ENCODE measurements at places on chromosomes 3 and 15.
A peak's percentile ranks its signal among the peaks of the same experiment; 100 is the strongest.

- DNase-seq: no peak
These were observed 48.6 kb downstream of the RARB start for GRCh38 chr3:25476639-25477038.

GRCh38 chr15:65303687-65304380, 643 bp upstream of the RNU5B-1 start:
- DNase-seq: no peak

- DNase-seq: no peak
These were observed 298.1 kb upstream of the NECTIN3 start for GRCh38 chr3:110773413-110773954.

- DNase-seq: no peak
These were observed 144.6 kb upstream of the TP63 start for GRCh38 chr3:189486556-189486955.

DNA sequence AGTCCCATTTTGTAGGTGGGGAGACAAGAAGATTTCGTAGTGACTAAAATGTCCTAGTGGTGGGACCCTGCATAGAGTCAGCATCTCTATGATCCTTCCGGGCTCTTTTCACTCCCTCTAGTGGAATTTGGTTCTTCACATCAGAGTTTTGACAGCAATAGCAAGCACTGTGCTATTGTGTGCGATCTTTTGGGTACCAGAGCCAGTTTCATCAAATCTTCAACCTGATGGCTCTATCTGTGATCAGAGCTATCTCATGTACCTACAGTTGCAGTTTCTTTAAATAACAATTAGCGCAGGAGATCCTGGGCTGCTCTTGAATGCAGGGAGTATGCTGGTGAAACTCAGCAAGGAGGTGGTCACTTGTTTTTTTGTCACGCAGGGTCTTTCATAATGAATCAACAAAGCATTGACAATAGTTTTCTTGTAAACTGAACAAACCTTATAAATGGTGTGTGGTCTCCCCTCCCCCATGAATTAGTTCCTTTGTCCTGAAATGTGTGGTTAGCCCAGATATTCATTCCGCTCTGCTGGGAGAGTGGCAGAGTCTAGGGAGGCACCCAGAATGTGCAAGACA, 257.2 kb upstream of the SOX2 start:
- no peak for DNase-seq

DNA sequence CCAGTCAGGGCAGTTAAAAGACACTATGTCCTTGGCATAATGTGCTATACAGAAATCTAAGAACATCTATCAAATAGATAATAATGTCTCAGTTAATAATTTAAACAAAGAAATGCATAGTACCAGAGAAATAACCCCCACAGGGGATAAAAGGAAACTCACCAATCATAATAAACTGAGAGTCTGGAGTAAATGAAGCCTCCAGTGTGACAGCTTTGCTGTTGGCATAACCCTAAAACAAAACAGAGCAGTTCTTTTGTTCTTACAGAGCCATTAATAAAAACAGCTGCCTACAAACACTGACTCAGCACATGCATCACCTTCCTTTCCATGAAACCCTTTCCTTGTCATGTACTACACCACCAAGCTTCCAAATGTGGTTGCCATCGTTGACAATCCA, 13.5 kb downstream of the PPM1M start:
- no peak for DNase-seq

DNA sequence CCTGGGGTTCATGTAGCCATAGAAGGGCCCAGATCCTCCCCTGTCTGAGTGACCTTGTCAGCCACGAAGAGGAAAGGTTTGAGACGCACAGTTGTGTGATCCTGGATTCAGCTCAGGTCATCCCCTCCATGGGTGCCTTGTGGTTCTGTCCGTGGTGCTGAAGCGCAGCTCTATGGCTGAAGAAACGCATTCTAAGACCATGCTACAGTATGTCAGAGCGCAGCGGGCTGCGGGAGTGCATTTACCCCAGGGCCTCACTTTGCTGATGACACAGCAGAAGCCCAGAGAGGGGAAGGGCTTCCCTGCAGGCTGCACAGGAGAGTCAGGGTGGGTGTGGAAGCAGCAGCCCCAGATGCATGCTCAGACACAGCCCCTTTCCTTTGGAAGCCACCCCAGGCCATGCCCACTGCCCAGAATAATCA, 68.8 kb upstream of the IQSEC1 start:
- no peak for DNase-seq

GRCh38 chr15:74027688-74028087, 33.2 kb downstream of the PML start:
- DNase-seq: no peak

- no peak for DNase-seq
These were observed 17.6 kb downstream of the ACAD11 start for GRCh38 chr3:132641837-132642538.

GRCh38 chr3:87468938-87469337, 192.6 kb upstream of the POU1F1 start:
- DNase-seq: no peak

DNA sequence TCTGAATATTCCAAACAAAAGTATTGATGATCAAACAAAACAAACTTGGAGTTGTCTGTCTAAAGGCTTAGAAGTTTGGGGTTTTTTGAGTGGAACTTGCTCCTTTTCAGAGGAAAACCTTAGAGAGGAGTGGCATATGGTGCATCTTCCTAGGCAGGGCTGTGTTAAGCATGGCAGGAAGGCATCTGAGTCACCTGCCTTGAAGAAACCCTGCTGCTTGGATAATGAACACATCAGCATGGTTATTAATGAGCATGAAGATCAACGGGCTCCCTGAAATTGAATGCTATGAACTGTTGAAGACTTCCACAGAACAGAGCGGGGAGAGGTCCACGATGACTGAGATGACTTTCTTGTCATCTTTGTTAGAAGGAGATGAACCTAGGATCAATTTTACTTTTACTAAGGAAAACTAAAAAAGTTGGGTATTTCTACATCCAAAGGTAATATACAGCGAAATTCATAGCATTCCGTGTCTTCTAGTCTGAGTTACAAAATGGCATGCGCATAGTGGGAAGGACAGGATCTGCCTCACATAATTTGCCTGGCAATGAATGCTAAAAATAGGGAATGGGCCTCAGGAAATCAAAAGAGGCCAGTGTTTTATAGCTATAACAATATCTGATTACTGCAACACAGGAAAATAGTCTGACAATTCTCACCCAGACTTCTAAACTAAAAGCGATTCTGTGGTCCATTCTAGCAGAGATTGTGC, 11.6 kb upstream of the TMED3 start:
- no peak for DNase-seq

DNA sequence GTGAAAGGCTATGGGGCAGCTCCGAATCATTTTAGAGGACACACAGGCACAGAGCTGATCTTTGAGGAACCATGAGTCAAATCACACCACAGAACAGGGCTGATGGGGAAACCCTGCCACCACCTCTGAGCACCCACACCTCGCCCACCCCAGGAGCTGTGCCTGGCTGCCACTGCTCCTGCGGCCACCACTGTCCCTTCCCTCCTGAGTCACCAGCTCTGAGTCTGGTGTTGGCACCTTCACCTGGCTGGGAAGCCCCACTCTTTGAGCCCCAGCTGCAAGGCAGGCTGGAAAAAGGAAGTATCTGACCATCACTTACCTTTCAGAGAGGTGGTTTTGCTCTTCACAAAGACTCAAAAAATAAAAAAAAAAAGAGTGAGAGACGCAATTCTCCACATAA, 63.6 kb upstream of the MEF2A start:
- DNase-seq: no peak

DNA sequence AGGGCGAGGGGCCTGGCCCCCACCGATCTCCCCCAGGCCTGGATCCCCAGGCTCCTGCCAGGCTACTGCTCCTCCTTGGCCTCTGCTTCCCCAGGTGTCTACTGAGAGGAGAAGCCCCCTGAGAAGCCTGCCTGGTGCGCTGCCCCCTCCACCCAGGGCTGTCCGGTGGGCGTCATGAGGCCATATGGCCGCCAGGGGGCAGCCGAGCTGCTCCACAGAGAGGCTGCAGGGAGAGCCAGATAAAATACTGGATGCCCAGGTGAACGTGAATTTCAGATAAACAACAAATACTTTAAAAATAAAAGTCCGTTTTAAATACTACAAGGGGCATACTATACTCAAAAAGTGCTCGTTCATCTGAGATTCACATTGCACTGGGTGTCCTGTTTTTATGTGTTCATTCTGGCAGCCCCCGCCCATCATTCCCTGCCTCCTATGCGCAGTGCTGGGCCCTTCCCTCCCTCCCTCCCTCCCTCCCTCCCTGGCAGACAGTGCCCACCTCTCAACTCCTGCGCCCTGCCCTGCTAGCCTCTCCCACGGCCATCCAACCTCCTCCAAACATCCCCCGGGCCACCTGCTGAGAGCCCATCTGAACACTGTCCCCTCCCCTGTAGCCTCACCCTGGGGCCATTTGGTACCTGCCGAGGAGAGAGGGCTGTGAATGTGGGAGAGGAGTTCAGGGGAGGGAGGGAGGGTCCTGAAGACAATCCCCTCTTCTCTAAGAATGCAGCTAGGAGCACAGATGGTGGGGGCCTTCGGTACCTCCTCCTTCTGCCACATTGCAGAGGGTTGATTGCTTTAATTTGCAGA, 29.6 kb downstream of the PSTPIP1 start:
- peak; percentile 68 for DNase-seq

DNA sequence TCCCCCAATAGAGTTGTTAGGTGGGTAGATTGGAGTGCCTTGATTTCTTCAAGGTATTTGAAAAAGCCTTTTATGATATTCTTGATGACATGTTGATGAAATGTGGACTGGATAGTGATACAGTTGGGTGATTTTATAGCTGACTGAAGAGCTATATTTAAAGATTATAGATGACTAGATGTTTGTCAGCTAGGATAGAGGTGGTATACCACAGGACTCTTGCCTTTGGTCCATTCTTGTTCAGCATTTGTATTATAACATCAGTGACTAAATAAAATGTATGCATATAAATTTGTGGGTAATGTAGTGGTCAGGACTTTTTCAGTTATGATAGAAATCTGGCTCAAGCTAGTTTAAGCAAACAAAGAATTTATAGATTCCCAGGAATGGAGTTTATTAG, 143.9 kb downstream of the ZNF609 start:
- no peak for DNase-seq

- no peak for DNase-seq
These were observed 1.5 kb upstream of the SH3GL3 start for GRCh38 chr15:83445643-83446042.

- no peak for DNase-seq
These were observed 795 bp upstream of the MYNN start for GRCh38 chr3:169772305-169772896.

DNA sequence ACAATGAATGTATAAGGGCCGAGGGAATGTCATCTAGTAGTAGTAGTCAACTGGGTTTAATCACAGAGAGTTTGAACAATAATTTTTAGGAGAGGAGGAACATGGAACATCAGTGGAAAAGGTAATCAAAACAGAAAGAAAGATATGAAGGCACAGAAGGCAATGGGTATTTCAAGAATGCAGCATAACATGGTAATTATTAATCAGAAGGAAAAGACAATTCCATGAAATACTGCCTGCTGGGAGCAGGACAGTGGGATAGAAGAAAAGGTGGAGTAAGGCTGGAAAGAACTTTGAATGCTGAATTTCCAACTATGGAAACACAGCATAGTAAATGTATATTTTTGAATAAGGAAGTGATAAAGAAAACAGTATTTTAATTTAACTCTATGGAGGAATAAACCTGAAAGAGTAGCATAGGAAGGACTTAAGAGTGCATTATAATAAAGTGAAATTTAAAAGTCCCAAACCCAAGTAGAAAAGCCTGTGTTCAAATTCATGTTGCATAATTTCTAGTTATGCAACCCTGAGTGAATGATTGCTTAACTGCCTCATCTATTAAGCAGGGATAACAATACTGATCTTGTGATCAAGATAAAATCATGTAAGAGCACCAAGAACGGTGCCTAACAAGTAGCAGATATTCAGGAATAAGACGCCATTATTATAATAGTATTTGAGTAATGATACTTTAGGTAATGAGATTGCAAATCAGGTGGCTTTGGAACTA, 357.7 kb downstream of the TBC1D5 start:
- DNase-seq: no peak

Measured in stimulated activated CD4-positive, alpha-beta T cell treated with anti-CD3 and anti-CD28 coated beads, Interleukin-1b, Interleukin-23, amount 100 ng/mL, for 4 hours (primary cell).